Colonic mucosa (tissue), 4 donors: ENCODE measurements at places on chromosomes 7 and 10.

- peak; percentile 72 for DNase-seq
These were observed 11.7 kb downstream of the PLAC9 start for GRCh38 chr10:80144067-80144695.

DNA sequence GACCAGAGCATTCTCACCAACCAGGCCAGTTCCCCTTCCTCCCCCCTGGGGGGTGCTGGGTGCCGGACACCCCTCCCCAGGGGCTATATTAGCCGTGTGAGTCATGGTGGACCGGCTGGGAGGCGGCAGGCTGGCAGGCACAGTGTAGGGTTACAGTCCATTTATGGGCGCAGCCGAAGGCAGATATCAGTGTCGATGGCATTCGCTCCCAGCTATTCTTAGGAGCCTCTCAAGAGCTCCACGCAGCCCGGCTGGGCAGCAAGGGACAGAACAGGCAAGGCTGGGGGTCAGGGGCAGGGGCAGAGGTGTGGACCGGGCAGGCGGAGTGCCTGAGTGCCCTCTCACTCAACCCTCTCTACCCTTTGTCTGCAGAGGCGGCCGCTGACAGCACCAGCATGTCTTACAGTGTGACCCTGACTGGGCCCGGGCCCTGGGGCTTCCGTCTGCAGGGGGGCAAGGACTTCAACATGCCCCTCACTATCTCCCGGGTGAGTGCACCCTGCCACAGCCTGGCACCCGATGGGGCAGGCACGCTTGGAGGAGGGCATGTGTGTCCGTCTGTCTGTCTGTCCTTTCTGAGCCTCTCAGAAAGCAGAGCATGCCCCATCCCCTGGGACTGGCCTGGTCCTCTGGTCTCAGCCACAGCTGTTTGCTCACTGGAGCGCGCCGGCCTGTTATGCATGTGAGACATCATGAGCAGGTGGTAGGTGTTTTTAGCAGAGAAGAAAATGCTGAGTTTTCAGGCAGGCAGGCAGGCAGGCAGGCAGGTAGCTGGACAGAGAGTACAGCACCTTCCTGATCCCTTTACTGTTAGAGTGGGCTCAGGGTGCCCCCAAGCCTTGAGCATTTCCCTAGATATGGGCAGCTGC, at the start of gene LDB3:
TSS of gene LDB3 (plus strand) at position 215 of the 869 bp plus-strand sequence. CDS start at position 396, 181 bp downstream.
- no peak for DNase-seq

- no peak for DNase-seq
These were observed 769 bp upstream of the TMEM248 start for GRCh38 chr7:66920256-66920655.

- no peak for DNase-seq
These were observed 80.2 kb downstream of the RBM20 start for GRCh38 chr10:110724116-110724921.

GRCh38 chr10:46518028-46518725, 38.3 kb downstream of the GPRIN2 start:
- peak; percentile 16 for DNase-seq

- DNase-seq = no peak
These were observed 199.2 kb upstream of the MEOX2 start for GRCh38 chr7:15885678-15886077.

- DNase-seq = no peak
These were observed 1351.9 kb downstream of the REEP3 start for GRCh38 chr10:64873088-64873487.

DNA sequence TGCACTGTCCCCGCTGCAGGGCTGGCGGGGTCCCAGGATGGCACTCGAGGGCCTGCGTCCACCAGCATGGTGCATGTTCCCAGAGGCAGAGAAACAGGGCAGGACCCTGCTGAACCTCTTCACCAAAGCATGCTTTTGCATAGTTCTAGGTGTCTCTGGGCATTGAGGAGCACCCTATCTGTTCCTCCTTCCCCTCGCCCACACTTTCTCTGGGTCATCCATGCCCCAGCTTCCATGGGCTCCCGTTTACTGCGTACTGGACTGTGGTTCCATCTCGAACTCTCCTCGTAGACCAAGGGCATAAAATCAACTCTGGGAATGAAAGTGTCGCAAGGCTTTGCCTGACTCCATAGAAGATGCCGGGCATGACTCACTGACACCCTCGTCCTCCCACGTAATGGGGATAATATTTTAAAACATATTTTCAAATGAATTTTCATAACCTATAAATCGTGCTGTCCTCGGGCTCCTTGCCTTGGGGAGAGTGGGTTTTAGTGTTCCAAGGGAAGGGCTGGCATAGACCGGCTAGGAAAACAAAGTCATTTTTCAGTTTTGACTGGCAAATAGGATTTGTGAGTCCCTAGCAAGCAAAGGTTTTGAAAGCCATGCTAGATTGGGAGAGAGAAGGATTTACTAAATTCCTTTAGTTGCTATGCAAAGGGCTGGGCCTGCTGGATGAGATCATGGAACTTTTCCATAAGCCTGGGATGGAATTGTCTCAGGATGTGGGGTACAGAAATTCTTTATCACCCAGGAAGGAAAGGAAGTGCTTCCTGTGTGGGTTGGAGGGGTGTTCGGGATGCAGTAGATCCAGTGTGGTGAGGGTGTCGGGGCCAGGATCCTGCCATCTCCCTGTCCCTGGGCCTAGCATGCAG, 498.7 kb upstream of the MKI67 start:
- no peak for DNase-seq

DNA sequence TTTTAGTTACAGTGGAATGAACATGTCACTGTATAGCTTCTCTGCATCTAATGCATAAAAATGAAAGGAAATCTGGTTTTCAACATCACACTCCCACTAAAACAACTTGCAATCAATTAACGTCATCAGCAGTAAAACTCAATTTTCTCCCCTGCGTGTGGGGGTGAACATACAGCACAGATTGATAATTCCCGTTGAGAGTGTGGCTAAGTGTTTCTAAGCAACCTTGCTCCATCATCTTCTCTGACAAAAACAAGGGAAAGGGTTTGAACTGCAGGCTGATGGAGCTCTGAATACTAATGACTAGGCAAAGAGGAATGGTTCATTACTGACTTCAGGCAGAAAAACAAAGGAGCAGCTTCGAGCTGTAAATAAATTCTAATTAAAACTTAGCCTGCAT, 238.3 kb downstream of the PARD3 start:
- no peak for DNase-seq

DNA sequence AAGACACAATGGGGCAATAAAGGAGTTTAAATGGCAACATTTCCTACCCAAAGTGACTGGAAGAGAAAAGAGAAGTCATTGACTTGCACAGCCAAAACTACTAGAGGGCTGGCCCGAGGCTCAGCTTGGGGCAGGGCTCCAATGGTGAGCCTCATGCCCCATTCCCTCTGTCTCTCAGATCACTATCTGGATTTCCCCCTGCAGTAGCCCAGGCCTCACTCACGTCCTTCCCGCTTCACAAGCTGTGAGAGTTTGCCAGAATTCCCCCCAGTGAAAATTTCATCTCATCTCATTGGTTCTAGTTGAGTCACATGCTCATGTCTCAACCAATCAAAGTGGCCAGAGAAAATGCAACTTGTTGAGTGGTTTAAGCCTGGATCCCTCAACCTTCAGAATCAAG, 181.3 kb downstream of the WDR11 start:
- DNase-seq = no peak

- no peak for DNase-seq
These were observed 30.4 kb upstream of the CDK13 start for GRCh38 chr7:39919646-39920045.

GRCh38 chr7:105926131-105926530, 36.9 kb upstream of the CDHR3 start:
- DNase-seq = no peak

DNA sequence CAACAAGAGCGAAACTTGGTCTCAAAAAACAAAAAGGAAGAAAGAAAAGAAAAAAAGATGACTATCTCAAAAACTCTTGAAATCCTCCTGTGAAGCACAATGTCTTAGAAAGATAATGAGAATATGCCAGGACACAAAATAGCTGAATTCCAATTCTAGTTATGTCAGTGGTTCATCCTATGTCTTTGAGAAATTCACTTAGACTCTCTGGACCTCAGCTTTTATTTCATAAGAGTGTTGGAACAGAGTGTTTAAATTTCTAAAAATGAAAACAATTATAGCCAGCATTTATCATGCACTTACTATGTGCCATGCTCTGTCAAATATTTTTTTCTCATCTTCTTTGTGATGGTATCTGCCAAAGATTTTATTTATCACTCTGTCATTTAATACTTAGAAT, 13.3 kb upstream of the HYCC1 start:
- DNase-seq = no peak

- DNase-seq = no peak
These were observed 821.9 kb upstream of the AUTS2 start for GRCh38 chr7:68776326-68776725.

- DNase-seq = peak; percentile 50
These were observed 53.6 kb upstream of the TMEM72 start for GRCh38 chr10:44857363-44858016.

- no peak for DNase-seq
These were observed 168.4 kb downstream of the COBL start for GRCh38 chr7:51148216-51148615.

GRCh38 chr10:116538456-116538855, 7.3 kb upstream of the PNLIP start:
- no peak for DNase-seq

- DNase-seq = no peak
These were observed 149.4 kb downstream of the SNX10 start for GRCh38 chr7:26441002-26441521.

DNA sequence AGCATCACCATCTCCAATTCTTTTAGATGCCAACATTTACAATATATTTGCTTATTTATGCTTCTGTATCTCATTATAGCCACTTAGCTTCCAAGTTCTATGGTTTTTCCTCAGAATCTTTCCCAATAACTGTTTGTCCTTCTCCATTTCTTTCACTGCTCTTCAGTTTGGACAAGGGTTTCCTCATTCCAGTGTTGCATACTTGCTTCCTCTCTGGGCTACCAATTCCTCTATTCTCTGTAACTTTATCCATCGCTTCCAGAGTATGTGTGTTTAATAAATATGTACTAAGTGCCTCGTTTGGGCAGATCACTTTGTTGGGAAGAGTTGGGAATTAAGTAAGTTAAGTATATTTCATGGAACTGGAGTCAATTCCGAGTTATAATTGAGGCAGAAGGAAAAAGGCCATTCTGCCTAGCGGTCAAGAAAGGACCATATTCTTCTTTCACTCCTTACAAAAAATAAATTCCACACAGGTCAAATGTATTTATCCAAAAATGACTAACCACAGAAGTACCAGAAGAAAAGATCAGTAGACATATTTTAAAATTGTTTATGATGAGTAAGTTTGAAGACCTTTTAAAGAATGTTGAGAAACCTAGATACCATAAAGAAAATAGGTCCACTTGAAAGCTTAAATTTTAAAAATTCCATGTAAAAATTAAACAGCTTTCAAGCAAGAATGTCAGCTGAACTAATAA, 10.8 kb downstream of the STAMBPL1 start:
- DNase-seq = no peak

- DNase-seq = no peak
These were observed 90.8 kb downstream of the CHN2 start for GRCh38 chr7:29285444-29285793.

DNA sequence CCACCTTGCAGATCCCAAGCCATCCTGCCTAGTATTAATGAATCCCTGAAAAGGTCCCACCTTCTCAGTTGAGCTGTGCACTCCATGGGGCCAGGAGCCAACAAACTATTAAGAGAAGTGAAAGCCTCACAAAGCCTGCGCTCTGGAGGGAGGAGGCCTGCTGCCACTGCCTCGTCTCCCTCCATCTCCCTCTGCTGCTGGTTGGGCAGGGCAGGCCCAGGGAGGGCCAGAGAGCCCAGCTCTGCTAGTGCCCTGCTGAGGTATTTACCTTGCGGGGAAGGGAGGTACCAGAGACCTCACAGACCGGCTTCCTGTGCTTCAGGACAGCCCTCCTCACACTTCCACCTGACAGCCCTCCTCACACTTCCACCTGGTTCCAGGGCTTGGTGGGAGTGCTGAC, 171.5 kb downstream of the SH3PXD2A start:
- DNase-seq = no peak

GRCh38 chr7:45574669-45575500, 717 bp downstream of the ADCY1 start:
- DNase-seq = no peak

DNA sequence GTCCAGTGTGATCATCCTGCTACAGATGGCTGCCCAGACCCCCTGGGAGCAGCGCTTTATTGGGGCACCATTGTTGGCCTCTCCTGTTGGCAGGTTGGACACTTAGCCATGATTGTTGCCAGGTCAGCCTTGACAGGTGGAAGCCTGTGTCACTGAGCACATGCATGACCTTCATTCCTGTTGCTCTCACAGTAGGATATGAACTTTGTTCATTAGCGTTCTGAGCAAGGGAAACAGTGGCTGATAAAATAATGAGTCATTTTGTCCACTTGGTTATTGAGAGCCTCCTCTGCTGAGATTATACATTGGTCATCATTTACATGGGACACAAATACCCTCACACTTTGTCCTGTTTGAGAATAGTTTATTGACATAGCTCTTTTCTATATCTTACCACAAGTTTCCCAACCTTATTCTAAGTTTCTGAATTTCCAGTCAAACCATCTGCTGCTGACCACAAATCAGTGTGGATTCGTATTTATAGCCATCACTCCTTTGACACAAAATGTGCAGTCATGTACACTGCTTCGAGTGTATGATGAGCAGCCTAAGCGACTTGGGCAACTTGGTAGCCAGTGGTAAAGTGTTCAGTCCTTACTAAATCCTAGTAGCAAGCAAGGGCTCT, 102.6 kb downstream of the TPST1 start:
- no peak for DNase-seq

DNA sequence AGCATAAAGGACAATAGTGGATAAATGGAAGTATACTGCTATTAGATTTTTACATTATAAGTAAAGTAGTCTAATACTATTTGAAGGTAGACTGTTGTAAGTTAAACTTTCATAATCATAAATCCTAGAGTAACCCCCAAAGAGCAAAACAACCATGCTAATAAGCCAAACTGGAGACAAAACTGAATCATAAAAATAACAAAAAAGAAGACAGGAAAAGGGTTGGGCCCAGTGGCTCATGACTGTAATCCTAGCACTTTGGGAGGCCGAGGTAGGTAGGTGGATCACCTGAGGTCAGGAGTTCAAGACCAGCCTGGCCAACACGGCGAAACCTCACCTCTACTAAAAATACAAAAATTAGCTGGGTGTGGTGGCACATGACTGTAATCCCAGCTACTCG, 9.7 kb downstream of the CACUL1 start:
- DNase-seq = no peak

DNA sequence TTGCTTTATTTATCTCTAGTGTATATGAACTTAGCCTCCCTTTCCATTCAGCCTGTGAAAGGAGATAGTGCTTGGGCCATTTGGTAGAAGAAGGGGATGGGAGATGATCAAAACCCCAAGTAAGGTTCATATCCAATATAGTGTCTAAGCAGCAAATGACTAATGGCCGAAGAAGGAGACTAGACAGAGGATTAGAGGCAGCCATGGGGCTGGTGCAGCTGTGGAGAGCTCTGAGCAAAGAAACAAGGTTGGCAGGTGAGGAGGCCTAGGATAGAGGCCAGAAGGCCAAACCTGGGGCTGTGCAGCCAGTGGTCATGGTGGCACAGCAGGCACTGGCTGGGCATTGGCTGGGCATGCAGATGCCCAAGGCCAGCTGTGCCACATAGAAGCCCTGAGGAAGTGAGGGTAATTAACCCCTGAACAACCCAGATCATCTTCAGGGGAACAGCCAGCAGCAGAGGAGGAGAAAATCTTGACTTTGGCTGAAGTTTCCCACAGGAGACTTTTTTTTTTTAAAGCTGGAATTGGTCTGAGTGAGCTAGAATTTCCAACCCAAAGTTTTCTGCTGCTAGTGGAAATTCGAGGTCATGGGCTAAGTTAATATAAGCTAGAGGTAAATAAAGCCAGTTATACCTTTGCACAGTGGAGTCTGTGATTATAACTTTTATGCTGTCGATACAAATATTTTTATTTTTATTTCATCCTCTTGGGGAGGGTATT, 10.3 kb upstream of the CPA1 start:
- no peak for DNase-seq
